ENCODE measurements at places on chromosomes 16 and 17. TPM values are rescaled to one million over a fixed set of nuclear protein-coding genes. Genes with fewer than 3 reads are reported as not detected.

GRCh38 chr17:27531469-27531961, 75.3 kb downstream of the KSR1 start:
- no peaks in the 10 kb centered on the region for H3K27me3 ChIP-seq
- no peak for DNase-seq
- peaks cover 82% of the 10 kb centered on the region for H3K4me1 ChIP-seq
- H3K27ac ChIP-seq = peak overlapping the region; percentile 83
- H3K36me3 ChIP-seq = no peaks in the 10 kb centered on the region

DNA sequence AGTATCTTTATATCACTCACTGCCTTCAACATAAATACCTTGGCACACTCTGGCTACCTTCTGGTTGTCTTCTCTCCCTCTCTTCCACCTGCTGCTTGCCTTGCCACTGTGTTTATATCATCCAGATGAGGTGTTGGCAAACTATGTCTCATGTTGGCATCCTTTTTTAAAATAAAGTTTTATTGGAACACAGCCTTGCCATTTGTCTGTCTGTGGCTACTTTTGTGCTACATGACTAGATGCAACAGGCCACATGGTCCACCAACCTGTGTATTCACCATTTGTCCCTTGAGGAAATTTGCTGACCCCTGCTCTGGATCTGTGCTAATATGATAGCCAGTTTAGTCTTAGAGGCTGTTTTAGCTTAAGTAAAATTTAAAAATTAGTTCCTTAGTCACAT, 36.8 kb downstream of the NSRP1 start:
- H3K4me1 ChIP-seq = no peaks in the 10 kb centered on the region
- H3K27me3 ChIP-seq = no peaks in the 10 kb centered on the region
- H3K36me3 ChIP-seq = no peaks in the 10 kb centered on the region

GRCh38 chr17:56638591-56639051, 45.1 kb downstream of the NOG start:
- H3K4me3 ChIP-seq = no peak overlapping the region
- peaks cover 17% of the 10 kb centered on the region for H3K27me3 ChIP-seq
- no peak for DNase-seq

GRCh38 chr16:81612351-81613163, 166.5 kb upstream of the PLCG2 start:
- H3K27ac ChIP-seq = peak overlapping the region; percentile 70
- no peak overlapping the region for H3K4me3 ChIP-seq
- DNase-seq = no peak
- peaks cover 9% of the 10 kb centered on the region for H3K36me3 ChIP-seq
- H3K4me1 ChIP-seq = peaks cover 61% of the 10 kb centered on the region

- peaks cover 55% of the 10 kb centered on the region for H3K36me3 ChIP-seq
- H3K27ac ChIP-seq = no peak overlapping the region
- H3K4me3 ChIP-seq = no peak overlapping the region
- H3K27me3 ChIP-seq = no peaks in the 10 kb centered on the region
- DNase-seq = no peak
These were observed 39.3 kb downstream of the CIBAR2 start for GRCh38 chr16:85072947-85073346.

GRCh38 chr16:9650284-9650683, 531.9 kb downstream of the GRIN2A start:
- H3K4me1 ChIP-seq = no peaks in the 10 kb centered on the region
- H3K36me3 ChIP-seq = no peaks in the 10 kb centered on the region
- H3K27ac ChIP-seq = no peak overlapping the region
- no peak for DNase-seq
- no peak overlapping the region for H3K4me3 ChIP-seq

- DNase-seq = no peak
- no peaks in the 10 kb centered on the region for H3K27me3 ChIP-seq
- no peaks in the 10 kb centered on the region for H3K4me1 ChIP-seq
- H3K27ac ChIP-seq = peak overlapping the region; percentile 36
- no peak overlapping the region for H3K4me3 ChIP-seq
These were observed 45.2 kb upstream of the PVALEF start for GRCh38 chr17:81120149-81120484.

- peaks cover 18% of the 10 kb centered on the region for H3K36me3 ChIP-seq
- no peaks in the 10 kb centered on the region for H3K4me1 ChIP-seq
- no peak overlapping the region for H3K4me3 ChIP-seq
- DNase-seq = no peak
These were observed 164.6 kb upstream of the C17orf78 start for GRCh38 chr17:37211136-37211535.

GRCh38 chr17:75553295-75554110, 28.0 kb downstream of the LLGL2 start:
- peak overlapping the region; percentile 17 for H3K27ac ChIP-seq
- H3K36me3 ChIP-seq = no peaks in the 10 kb centered on the region
- DNase-seq = no peak
- H3K4me1 ChIP-seq = peaks cover 11% of the 10 kb centered on the region
- H3K27me3 ChIP-seq = no peaks in the 10 kb centered on the region
- H3K4me3 ChIP-seq = no peak overlapping the region

DNA sequence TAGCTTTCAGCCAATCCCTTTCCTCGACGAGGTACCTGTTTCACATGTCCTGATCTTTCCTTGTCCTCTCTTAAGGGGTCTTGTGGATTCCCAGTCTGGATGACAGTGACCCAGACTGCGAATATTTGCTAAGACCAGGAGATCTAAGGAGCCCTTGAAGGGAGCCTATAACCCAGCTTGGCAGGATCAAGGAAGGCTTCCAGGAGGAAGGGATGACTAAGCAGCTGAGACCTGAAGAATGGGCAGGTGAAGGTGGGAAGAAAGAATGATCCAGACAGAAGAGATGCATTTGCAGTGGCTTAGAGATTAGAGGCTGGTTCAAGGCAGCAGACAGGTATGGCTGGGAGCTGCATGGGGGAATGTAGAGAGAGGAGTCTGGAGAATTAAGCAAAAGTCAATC, 1.9 kb upstream of the PDK2 start:
- H3K27ac ChIP-seq = no peak overlapping the region
- peaks cover 11% of the 10 kb centered on the region for H3K4me1 ChIP-seq
- H3K4me3 ChIP-seq = no peak overlapping the region

GRCh38 chr16:87970186-87970585, 19.0 kb downstream of the BANP start:
- H3K4me1 ChIP-seq = peaks cover 22% of the 10 kb centered on the region
- DNase-seq = no peak
- H3K4me3 ChIP-seq = no peak overlapping the region
- no peak overlapping the region for H3K27ac ChIP-seq
- no peaks in the 10 kb centered on the region for H3K27me3 ChIP-seq
- H3K36me3 ChIP-seq = no peaks in the 10 kb centered on the region

GRCh38 chr16:29664091-29664921, 1.3 kb downstream of the SPN start:
- peak overlapping the region; percentile 51 for H3K4me3 ChIP-seq
- H3K27me3 ChIP-seq = no peaks in the 10 kb centered on the region
- no peaks in the 10 kb centered on the region for H3K4me1 ChIP-seq
- peak overlapping the region; percentile 42 for H3K27ac ChIP-seq
- H3K36me3 ChIP-seq = no peaks in the 10 kb centered on the region

GRCh38 chr17:64213995-64214811, 48.9 kb downstream of the TEX2 start:
- H3K36me3 ChIP-seq = peaks cover 21% of the 10 kb centered on the region
- H3K4me3 ChIP-seq = no peak overlapping the region
- peaks cover 33% of the 10 kb centered on the region for H3K4me1 ChIP-seq
- no peaks in the 10 kb centered on the region for H3K27me3 ChIP-seq
- DNase-seq = no peak
- no peak overlapping the region for H3K27ac ChIP-seq

DNA sequence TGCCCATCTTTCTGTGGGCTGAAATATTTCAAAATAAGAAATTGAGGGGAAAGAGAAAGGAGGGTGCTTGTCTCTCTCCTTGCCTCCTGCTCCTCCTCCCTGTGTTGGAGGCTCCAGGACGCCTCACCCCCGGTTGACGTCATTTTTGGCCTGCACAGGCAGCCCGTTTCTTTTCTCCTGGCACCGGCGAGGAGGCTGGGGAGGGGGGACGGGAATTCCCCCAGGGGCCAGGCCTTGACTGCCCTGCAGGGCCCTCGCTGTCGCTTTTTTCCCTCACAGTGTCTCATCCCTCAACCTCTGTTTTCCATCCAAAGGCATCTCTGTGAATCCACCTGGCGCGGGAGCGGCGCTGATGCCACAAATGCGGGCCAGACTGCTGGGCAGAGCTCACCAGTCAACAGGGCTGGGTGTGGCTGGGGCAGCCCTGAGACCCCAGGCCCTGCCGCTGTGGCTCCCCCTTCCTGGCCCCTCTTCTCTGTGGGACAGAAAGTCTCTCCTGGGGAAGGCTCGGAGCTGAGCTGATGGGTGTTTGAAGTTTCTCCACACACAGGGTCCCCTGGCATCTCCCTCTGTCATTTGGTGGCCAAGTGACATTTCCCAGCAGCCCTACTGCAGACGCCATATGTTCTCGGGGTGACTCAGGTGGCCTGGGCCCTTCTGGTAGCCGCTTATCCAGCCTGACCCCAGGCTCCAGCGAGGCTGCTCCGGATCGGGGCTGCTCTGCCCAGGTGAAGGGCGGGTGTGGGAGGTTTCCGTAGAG, 16.0 kb downstream of the CENPX start:
- H3K36me3 ChIP-seq = no peaks in the 10 kb centered on the region
- no peak for DNase-seq
- H3K27me3 ChIP-seq = no peaks in the 10 kb centered on the region
- H3K4me1 ChIP-seq = no peaks in the 10 kb centered on the region

- no peaks in the 10 kb centered on the region for H3K27me3 ChIP-seq
- no peak overlapping the region for H3K4me3 ChIP-seq
- DNase-seq = no peak
- peaks cover 6% of the 10 kb centered on the region for H3K4me1 ChIP-seq
- H3K27ac ChIP-seq = peak overlapping the region; percentile 75
These were observed 206.7 kb downstream of the RPTOR start for GRCh38 chr17:80751070-80751945.

- H3K4me1 ChIP-seq = no peaks in the 10 kb centered on the region
- no peak overlapping the region for H3K27ac ChIP-seq
- H3K4me3 ChIP-seq = no peak overlapping the region
- no peaks in the 10 kb centered on the region for H3K36me3 ChIP-seq
- H3K27me3 ChIP-seq = no peaks in the 10 kb centered on the region
- DNase-seq = peak; percentile 1
These were observed 28.8 kb downstream of the GINS3 start for GRCh38 chr16:58421059-58421458.

GRCh38 chr16:77822661-77823060, 34.3 kb downstream of the VAT1L start:
- no peaks in the 10 kb centered on the region for H3K36me3 ChIP-seq
- no peak overlapping the region for H3K4me3 ChIP-seq
- H3K4me1 ChIP-seq = no peaks in the 10 kb centered on the region
- H3K27ac ChIP-seq = no peak overlapping the region

DNA sequence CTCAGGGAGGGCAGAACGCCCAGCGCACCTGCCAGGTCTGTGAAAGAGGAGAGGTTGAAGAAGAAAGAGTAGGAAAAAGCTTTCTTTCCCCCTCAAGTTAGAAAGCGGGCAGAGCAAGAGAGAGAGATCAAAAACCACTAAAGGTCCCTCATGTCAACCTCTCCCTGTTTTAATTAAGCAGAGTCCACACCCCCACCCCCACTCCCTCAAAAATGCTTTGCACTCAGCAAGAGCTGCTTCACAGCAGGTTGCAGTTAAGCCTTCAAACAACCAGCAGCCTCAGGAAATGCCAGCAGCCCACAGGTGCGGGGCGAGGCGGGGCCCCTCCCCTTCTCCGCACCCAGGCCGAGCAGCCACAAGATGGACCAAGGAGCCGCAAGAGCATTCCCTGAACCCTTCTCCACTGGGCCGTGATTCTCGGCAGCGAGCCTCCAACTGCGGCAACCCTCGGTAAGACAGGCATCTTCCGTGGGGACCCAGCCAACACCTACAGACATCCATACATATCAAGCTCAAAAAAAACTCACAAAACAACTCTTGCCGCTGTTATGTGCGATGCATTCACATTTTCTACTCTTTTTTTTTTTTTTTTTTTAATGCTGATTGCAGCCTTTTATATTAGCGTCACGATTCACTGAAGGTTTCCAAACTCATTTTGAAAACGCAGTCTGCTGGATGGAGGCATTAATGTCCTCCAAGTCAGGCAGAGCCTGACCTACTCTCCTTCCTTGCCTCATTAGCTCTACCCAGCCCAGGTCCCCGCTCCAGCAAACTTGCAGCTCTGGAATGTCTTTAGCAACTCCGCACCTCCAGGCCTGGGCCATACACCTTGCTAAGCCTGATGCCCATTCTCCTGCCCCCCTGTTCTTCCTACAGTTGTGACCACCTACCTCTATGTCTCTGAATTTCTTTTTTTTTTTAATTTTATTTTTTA, 66.1 kb downstream of the AXIN2 start:
- peaks cover 2% of the 10 kb centered on the region for H3K4me1 ChIP-seq
- peak overlapping the region; percentile 6 for H3K4me3 ChIP-seq
- peak; percentile 77 for DNase-seq
- no peaks in the 10 kb centered on the region for H3K27me3 ChIP-seq
- H3K36me3 ChIP-seq = no peaks in the 10 kb centered on the region
- H3K27ac ChIP-seq = no peak overlapping the region

GRCh38 chr17:49859991-49860953, 12.4 kb upstream of the TAC4 start:
- H3K27ac ChIP-seq = no peak overlapping the region
- peak; percentile 72 for DNase-seq
- peaks cover 6% of the 10 kb centered on the region for H3K27me3 ChIP-seq
- H3K4me3 ChIP-seq = no peak overlapping the region
- H3K36me3 ChIP-seq = no peaks in the 10 kb centered on the region

GRCh38 chr17:7515911-7516610, 31.9 kb downstream of the POLR2A start:
- peak; percentile 72 for DNase-seq
- no peak overlapping the region for H3K4me3 ChIP-seq
- H3K27me3 ChIP-seq = no peaks in the 10 kb centered on the region
- peak overlapping the region; percentile 51 for H3K27ac ChIP-seq
- peaks cover 34% of the 10 kb centered on the region for H3K36me3 ChIP-seq
- no peaks in the 10 kb centered on the region for H3K4me1 ChIP-seq

DNA sequence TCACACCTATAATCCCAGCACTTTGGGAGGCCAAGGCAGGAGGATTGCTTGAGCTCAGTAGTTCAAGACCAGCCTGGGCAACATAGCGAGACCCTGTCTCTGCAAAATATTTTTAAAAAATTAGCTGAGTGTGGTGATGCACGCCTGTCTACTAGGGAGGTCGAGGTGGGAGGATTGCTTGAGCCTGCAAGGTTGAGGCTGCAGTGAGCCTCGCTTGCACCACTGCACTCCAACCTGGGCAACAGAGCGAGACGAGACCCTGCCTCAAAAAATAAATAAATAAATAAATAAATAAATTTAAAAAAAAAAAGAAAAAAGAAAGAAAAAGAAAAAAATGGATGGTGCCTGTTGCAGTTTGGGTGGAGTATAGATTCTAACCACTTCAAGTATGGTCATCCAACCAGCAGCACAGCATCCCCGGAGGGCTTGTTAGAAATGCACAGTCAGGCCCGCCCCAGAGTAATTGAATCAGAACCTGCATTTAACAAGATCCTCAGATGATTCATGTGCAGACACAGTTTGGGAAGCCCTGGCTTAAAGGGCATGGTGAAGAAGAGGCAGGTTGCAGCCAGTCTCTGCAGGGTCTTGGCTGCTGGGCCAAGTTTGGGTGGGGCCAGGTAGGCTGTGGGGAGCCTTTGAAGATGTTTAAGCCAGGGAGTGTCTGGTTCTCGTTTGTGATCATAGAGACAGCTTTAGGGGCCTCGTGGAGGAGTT, 40.8 kb downstream of the MRC2 start:
- H3K4me3 ChIP-seq = no peak overlapping the region
- H3K36me3 ChIP-seq = peaks cover 18% of the 10 kb centered on the region
- no peaks in the 10 kb centered on the region for H3K27me3 ChIP-seq
- no peak overlapping the region for H3K27ac ChIP-seq

Gene CORO6
- 7.7 TPM for total RNA-seq

Gene KRT9
- not detected for total RNA-seq

Gene DPEP2
- total RNA-seq = 16.4 TPM

Gene NPIPB4
- 143 TPM for total RNA-seq

Gene MYO1D
- 73.3 TPM for total RNA-seq

Gene IRX5
- total RNA-seq = 23.3 TPM

Gene NRN1L
- 0.69 TPM for total RNA-seq

Gene TRAF7
- 64.3 TPM for total RNA-seq
